ENCODE measurements at places on chromosomes 11 and 22.

- DNase-seq, result no peak
These were observed 129.8 kb downstream of the DBX1 start for GRCh38 chr11:20030472-20030871.

- no peak for DNase-seq
These were observed 87.1 kb upstream of the YWHAH start for GRCh38 chr22:31857247-31857646.

- DNase-seq, result no peak
These were observed 9.9 kb upstream of the RNASEH2C start for GRCh38 chr11:65730461-65730860.

GRCh38 chr11:132639403-132639802 lies 892.9 kb downstream of the OPCML start:
- no peak for DNase-seq

DNA sequence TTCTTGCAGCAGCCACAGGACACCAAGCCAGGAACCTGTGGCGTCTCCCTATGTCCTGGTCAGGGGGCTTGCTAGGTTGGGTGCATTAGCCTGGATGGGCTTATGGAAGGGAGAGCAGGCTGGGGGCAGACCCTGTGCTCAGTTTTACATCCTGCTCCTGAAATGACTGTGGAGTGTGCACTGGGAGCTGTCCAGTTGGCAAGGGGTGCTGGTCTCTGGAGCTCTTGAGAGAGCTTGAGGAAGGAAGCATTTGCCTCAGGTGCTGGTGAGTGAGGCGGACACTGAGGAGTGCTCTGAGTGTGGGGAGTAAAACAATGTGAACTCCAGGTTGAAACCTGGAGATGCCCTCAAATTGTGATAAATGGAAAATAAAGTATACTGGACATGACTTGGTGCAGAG lies 3.4 kb downstream of the SCGB1D4 start:
- DNase-seq, result no peak

GRCh38 chr22:48173061-48173772 lies 1410.8 kb downstream of the TBC1D22A start:
- DNase-seq, result no peak

- DNase-seq, result peak; percentile 7
These were observed 876 bp downstream of the NFRKB start for GRCh38 chr11:129894278-129895125.

GRCh38 chr11:131814108-131814507 lies 443.7 kb downstream of the NTM start:
- no peak for DNase-seq

DNA sequence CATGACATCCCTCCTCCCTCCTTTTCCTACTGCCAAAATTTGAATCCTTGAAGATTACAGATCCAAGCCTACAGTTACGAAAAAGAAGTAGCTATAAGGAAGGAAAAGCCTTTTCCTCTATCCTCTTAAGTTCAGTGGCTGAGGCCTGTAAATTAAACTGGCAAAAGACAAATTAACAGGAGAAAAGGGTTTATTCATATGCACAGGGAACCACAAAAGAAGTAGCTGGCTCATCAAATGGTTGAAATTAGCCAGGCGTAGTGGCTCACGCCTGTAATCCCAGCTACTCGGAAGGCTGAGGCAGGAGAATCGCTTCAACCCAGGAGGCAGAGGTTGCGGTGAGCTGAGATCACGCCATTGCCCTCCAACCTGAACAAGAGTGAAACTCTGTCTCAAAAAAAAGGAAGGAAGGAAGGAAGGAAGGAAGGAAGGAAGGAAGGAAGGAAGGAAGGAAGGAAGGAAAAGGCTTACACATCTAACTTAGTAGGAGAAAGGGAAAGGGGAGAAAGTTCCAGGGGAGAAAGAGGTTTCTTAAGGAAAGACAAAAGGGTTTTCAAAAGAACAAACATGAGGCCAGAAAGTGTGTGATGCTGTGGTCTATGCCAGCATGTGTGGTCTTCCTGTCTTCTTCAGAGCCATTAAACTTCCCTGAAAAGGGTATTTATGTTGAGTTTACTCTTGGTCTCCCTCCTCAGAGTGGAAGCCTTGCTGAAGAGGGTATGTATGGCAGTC lies 5.1 kb upstream of the SMPD1 start:
- DNase-seq, result no peak

DNA sequence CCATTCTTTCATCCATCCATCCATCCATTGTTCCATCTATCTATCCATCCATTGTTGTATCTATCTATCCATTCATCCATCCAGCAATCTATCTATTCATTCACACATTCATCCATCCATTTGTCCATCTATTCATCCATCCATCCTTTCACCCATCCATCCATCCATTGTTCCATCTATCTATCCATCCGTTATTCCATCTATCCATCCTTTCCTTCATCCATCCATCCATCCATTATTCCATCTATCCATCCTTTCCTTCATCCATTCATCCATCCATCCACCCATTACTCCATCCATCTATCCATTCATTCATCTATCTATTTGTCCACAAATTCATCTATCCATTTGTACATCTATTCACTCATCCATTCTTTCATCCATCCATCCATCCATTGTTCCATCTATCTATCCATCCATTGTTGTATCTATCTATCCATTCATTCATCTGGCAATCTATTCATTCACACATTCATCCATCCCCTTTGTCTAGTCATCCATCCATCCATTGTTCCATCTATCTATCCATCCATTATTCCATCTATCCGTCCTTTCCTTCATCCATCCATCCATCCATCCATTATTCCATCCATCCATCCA lies 65.9 kb upstream of the ANO1 start:
- no peak for DNase-seq

- DNase-seq, result peak; percentile 38
These were observed at the start of gene BTBD18 for GRCh38 chr11:57751676-57752253. Gene BTBD18 (minus strand): TSS chr11:57751819. CDS start chr11:57751188, 631 bp downstream.

DNA sequence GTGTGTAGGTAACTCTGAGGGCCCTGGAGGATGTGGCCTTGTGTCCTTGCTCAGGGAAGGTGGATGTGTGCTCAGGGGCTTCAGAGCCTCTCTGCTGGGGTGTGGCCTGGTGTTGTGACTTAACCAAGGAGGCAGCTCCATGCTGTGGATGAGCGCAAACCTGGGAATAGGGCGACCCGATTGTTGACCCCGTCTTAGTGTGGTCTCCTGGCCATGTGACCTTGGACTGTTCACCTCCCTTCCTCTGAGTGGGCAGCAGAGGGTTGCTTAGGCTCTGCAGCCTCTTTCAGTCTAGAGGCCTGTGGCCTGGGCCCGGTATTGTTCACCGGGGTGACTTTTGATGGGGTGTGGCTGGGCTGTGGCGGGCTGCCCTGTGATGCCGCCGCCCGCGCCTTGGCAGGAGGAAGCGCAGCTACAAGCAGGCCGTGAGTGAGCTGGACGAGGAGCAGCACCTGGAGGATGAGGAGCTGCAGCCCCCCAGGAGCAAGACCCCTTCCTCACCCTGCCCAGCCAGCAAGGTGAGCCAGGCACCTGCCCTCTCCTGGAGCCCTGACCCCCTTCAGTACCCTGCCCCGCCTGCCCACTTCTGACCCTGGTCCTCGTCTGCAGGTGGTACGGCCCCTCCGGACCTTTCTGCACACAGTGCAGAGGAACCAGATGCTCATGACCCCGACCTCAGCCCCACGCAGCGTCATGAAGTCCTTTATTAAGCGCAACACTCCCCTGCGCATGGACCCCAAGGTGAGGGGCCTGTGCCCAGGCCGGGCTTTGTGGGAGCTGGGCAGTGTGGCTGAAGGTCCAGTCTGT lies 16.7 kb downstream of the INCENP start:
- no peak for DNase-seq

DNA sequence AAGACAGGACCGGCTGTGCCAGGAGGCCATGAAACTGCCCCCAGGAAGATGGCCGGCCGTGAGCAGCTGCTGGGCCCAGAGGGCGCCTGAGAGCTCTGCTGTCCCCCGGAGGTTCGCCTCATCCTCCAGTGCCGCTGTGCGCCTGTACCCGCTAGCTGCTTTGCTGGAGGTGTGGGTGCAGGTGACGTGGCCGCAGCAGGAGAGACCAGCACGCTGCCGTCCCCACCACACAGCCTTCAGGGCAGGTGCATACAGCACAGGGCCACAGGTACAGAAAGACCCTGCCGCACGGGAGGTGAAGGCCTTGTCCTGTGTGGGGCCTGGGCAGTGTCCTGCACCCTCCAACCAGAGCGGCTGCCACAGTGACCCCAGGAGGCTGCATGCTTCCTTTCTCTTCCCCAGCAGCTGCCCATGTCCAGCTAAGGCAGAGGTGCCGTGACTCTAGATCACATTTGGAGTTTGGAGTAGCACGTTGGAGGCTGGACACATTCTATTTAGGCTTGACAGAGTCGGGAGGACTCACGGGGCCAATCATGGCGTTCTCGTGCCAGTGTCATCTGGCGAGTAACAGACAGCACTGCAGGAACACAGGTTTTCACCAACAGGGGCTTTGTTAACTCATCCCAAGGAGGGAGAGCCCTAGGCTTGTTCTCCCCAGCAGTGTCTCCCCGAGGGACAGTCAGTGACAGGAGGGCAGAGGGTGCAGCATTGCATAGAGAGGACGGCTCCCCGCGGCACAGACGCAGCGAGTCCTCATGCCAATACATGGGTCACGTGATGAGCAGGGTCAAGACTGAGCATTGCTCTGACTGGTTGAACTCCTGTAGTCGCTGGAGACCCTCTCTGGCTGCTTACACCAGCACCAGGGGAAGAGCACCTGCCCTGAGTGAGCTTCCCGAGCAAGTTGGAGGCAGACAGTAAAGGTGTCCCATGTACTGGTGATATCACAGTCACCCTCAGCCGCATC lies 18.7 kb upstream of the PANX2 start:
- DNase-seq, result no peak

- DNase-seq, result no peak
These were observed 879.0 kb upstream of the CCDC90B start for GRCh38 chr11:84165139-84165538.

GRCh38 chr11:27291302-27291889 lies 71.6 kb downstream of the CCDC34 start:
- no peak for DNase-seq

- DNase-seq, result no peak
These were observed 1.7 kb downstream of the PDE3B start for GRCh38 chr11:14645015-14645912.

- no peak for DNase-seq
These were observed 3.2 kb downstream of the SCGB1A1 start for GRCh38 chr11:62421996-62422395.

- DNase-seq, result no peak
These were observed 1045.8 kb downstream of the TBC1D22A start for GRCh38 chr22:47808236-47808635.

GRCh38 chr22:48781391-48781790 lies 1046.3 kb downstream of the BRD1 start:
- no peak for DNase-seq

DNA sequence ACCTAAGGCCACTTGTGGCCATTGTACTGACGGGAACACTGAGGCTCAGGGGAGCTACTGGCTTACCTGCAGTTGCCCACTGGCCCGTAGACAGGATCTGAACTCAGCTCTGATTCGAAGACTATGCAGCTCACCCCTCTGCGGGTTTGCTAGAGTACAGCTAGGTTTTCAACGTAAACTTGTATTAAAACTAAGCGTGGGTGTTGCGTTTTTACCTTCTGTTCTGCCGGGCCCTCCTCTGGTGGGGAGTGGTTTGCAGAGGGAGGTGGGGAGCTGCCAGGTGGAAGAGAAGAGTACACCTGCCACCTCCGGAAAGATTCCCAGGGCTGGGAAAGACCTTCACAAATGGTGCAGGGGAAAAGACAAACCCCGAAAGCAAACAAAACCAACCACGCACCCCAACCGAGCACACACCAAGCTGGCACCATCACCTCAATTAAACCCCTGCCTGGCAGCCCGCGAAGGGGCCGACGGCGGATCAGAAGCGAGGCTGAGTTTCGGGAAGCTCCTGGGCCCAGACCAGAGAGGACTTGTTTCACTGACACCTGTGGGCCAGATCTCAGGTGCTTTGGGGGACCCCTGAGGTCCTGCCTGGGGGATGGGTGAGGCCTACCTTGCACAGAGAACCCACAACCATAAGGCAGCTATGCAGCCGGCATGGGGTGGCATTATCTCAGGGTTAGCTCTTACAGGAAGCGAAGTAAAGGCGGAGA lies 37.7 kb downstream of the SHISAL1 start:
- no peak for DNase-seq
